ENCODE measurements at places on chromosomes 7 and 10. TPM values are rescaled to one million over a fixed set of nuclear protein-coding genes. Genes with fewer than 3 reads are reported as not detected.
A peak's percentile ranks its signal among the peaks of the same experiment; 100 is the strongest.

- DNase-seq: no peak
These were observed 17.5 kb downstream of the RGR start for GRCh38 chr10:84262190-84262956.

DNA sequence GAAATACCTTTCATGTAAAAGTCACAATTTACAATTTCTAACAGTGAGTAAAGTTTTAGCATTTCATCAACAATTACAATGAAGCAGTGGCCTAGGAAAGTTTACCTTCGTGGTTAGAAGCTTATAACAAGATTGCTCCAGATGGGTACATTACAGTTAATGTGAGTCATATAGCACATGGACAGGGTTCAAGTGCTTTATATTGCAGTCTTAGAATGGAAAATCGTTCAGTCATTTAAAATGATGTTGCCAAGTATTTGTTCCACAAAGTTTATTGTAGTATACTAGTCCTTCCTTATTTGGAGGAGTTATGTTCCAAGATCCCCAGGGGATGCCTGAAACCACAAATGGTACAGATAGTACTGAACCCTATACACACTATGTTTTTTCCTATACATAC is 174.6 kb upstream of the TARP start:
- peak; percentile 3 for DNase-seq

- no peak for DNase-seq
These were observed 169.3 kb upstream of the NFE2L3 start for GRCh38 chr7:25982684-25983083.

GRCh38 chr7:100369105-100369504 is 4.2 kb upstream of the PILRA start:
- no peak for DNase-seq

DNA sequence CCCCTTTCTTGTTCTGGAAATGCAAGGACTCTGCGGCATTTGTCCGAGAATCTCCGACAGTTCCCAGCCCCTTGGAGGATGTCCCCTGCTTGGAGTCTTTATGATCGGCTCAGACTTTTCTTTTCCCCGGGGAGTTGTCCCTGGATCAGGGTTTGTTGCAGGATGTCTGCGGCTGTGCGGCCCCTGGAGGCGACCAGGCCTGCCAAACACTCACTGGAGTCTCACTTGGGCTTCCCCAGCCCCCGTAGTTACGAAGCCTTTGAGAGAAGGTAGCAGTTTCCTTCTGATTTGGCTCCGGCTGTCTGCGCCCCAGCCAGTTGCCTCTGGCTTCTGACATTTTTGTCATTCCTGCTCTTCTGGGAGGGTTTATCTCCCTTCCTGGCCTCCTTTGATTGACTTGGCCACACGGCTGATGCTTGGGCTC is 16.1 kb downstream of the COL26A1 start:
- DNase-seq: no peak

GRCh38 chr10:124648738-124649137 is 95.4 kb downstream of the FAM53B start:
- peak; percentile 51 for DNase-seq

GRCh38 chr7:137952426-137952805 is 49.5 kb downstream of the CREB3L2 start:
- DNase-seq: no peak

DNA sequence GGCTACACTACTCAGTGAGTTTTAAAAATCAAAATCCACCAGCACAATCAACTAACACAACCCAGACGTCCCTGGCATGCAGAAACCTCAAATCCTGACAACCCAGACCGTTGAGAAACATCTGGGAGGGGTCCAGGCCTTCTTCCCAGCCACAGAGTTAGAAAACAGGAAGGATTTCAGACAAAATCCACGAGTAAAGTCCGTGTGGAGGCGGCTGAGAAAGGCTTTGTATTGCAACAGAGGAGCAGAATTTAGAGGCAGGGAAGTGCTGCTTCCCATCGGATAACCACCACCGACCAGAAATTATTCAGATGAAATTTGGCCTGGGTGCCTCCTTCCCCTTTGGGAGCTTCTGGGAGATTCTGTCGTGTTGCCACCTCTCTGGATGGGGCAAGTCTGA is 61.5 kb downstream of the TNS3 start:
- peak; percentile 77 for DNase-seq

DNA sequence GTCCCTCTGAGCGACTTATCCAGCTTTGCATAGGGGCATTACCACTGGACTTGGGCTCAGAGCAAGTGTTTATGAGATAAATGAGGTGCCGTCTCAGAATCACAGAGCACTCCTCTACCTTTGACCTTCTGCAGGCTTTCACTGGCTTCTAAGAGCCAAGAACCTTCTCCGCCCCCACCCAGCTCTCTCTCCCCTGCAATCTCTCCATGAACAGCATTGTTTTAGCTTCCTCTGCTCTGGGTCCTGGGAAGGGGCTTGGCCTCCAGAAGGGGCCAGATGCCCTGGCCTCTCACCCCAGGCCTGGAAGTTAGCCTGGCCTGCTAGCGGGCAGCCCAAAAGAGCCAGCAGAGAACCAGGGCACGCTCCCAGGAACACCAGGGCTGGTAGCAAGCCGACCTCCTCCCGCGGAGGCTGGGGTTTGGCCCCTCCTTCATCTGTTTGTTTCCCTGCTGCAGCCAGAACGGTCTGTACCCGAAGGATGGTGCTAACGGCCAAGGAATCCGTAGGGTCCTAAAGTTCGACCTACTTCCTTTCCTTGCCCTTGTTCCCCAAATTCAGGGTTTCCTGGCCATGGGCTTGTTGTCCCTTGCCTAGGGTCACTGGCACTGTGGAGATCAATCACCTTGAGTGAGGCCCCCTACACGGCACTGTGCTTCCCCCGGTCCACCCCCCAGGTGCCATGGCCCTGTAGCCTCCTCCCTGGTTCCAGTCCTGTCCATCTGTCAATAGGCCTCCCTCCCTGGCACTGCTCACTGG is 18.7 kb upstream of the DDIT4 start:
- DNase-seq: peak; percentile 77

DNA sequence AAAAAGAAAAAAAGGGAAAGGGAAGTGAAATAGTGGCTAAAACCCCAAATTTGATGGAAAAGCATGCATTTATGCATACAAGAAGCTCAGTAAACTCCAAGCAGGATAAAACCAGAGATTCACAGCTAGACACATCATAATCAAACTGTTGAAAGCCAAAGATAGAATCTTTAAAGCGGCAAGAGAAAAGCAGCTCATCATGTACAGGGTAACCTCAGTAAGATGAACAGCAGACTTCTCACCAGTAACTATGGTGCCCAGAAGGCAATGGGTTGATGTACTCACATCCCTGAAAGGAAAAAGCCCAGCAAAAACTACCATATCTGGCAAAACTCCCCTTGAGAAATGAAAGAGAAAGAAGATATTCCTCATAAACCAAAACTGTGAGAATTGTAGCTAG is 60.4 kb downstream of the TPST1 start:
- DNase-seq: peak; percentile 65

GRCh38 chr10:128009372-128010126 is 102.6 kb downstream of the PTPRE start:
- DNase-seq: peak; percentile 32

DNA sequence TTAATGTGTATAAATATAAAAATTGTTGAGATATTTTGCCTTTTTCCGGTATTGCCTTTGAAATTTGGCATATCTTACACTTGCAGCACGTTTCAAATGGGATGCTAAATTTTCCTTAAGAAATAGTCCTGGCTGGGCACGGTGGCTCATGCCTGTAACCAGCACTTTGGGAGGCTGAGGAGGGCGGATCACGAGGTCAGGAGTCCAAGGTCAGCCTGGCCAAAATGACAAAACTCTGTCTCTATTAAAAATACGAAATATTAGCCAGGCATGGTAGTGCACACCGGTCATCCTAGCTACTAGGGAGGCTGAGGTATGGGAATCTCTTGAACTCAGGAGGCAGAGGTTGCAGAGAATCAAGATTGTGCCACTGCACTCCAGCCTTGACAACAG is 220.2 kb downstream of the PTEN start:
- DNase-seq: no peak

- no peak for DNase-seq
These were observed 27.8 kb downstream of the RNLS start for GRCh38 chr10:88555190-88555908.

GRCh38 chr10:110764793-110765512 is 106.8 kb upstream of the PDCD4 start:
- peak; percentile 64 for DNase-seq

GRCh38 chr10:34427911-34428216 is 387.2 kb downstream of the PARD3 start:
- DNase-seq: no peak

DNA sequence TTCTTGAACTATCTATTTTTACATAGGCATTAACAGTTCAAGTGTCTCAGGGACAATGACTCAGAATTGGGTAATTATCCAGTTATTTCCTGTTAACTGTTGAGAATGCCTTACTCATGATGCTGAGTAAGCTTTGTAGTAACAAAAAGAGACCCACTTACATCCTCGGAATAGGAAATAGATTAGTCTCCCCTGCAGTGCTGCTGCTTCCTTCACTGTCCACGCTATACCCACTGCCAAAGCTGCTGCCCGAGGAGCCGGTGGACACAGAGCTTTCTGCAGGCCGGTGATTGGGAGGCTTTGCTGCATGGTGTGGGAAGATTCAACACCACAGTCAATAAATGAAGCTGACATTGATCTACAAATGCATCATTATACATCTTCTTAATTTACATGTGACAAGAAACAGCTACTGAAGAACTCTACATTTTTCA is 357.1 kb downstream of the PCLO start:
- peak; percentile 96 for DNase-seq

DNA sequence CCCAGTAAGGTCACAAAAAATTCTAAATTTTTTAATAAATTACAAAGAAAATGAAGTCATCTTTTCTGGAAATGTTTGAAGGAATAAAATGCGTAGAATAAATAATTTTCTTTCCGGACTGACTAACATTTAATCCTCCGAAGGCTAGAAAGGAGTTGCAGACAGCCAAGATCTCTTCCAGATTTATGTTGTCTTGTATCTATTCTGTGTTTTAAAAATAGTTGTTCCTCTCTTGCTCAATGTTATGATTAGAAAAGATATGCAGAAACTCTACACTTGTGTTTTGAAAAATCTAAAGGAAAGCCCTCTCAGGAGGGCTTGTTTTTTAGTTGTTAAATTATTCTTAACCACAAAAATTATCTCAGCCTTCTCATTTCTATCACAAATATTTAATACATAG is 70.7 kb downstream of the MACC1 start:
- DNase-seq: no peak

- DNase-seq: no peak
These were observed 33.6 kb downstream of the AOAH start for GRCh38 chr7:36690514-36691187.

- no peak for DNase-seq
These were observed 93.9 kb upstream of the HABP2 start for GRCh38 chr10:113458944-113459343.

- no peak for DNase-seq
These were observed 9.4 kb downstream of the SLC35B4 start for GRCh38 chr7:134307320-134307719.

- no peak for DNase-seq
These were observed 8.6 kb downstream of the KIFBP start for GRCh38 chr10:68997211-68997610.

DNA sequence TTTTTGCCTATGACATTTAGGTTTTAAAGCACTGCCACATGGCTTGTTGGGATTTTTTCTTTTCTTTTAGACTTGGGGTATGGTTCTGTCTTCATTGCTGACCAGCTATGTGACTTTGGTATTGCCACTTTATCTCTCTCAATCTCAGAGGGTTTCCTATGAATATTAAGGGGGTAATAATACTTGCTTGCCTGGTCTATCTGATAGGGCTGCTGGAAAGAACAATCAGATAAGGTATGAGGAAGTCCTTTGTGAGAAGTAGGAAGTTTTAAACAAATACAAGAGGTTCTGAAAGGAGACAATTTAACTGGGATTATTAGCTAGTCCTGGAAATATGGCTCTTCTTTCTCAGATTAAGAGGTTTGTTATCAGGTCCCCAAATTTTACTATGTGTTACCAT is 80.8 kb downstream of the ZNF92 start:
- no peak for DNase-seq

- DNase-seq: no peak
These were observed 2.3 kb upstream of the MGAM start for GRCh38 chr7:141993354-141993753.

- DNase-seq: no peak
These were observed 164.1 kb upstream of the ADO start for GRCh38 chr10:62640411-62640810.

GRCh38 chr7:45104844-45105587 is 6.5 kb downstream of the TBRG4 start:
- no peak for DNase-seq

DNA sequence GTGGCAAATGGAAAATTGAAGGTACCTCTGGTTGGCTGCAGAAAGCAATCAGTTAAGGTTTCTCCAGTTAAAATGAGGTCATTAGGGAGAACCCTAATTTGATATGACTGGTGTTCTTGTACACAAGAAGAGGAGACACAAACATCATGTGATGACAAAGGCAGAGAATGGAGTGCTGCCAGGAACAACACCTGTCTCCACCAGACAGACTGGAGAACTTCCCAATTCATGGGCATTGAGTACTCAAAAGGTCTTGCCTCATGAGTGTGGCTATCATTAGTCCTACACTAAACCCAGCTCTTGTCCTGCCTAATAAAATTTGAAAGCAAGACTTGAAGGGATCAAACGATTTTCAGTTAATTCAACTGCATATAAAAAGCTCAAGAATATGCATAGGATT is 152.6 kb downstream of the PTPN20 start:
- DNase-seq: no peak

- no peak for DNase-seq
These were observed 26.8 kb upstream of the GRID1 start for GRCh38 chr10:86393362-86393761.

DNA sequence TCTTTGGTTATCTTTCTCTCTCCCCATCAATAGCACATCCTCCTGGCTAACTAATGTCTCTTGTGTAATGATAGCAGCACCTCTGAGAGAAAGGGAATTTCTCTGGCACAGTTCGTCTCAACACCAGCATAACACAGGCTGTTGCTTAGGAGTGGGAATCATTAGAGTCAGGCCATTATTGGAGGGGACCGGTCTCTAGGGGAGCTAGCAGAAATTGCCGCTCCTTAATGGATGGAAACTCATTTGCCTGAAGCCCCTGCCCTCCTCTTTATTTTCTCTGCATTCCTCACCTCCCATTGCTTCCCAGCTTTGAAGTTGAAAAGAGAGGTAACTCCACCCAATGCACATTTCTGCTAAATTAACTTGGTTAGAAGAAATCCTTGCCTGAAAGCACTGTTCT is 11.9 kb downstream of the LRRC4 start:
- no peak for DNase-seq

The TMEM213 gene
- total RNA-seq: not detected

The TRAPPC14 gene
- total RNA-seq: 4.0 TPM

The SPDYE9 gene
- not detected for total RNA-seq

The NKX2-3 gene
- total RNA-seq: not detected

The MKI67 gene
- total RNA-seq: 5.2 TPM

The ANLN gene
- total RNA-seq: 5.6 TPM

The DNAJB6 gene
- 200 TPM for total RNA-seq

The SLC18A2 gene
- total RNA-seq: 0.10 TPM

The ZCWPW1 gene
- total RNA-seq: 0.17 TPM

The GSAP gene
- 9.3 TPM for total RNA-seq

The MYL7 gene
- total RNA-seq: not detected

The CLCN1 gene
- not detected for total RNA-seq

The PLXNA4 gene
- total RNA-seq: 0.05 TPM

The GNB2 gene
- total RNA-seq: 120 TPM

All from renal cortical epithelial cell (primary cell).